Left renal cortex interstitium (tissue), 4 donors: ENCODE measurements at places on chromosomes 1 and 21. TPM values are rescaled to one million over a fixed set of nuclear protein-coding genes. Genes with fewer than 3 reads are reported as not detected.

The TAF1A gene
- 15.7 TPM for polyA plus RNA-seq

The EDARADD gene
- polyA plus RNA-seq = 7.2 TPM

The AIM2 gene
- polyA plus RNA-seq = not detected

The TAS1R1 gene
- polyA plus RNA-seq = 0.05 TPM

The LCE1C gene
- not detected for polyA plus RNA-seq

The H6PD gene
- polyA plus RNA-seq = 45.8 TPM

The TLCD4 gene
- 6.2 TPM for polyA plus RNA-seq

DNA sequence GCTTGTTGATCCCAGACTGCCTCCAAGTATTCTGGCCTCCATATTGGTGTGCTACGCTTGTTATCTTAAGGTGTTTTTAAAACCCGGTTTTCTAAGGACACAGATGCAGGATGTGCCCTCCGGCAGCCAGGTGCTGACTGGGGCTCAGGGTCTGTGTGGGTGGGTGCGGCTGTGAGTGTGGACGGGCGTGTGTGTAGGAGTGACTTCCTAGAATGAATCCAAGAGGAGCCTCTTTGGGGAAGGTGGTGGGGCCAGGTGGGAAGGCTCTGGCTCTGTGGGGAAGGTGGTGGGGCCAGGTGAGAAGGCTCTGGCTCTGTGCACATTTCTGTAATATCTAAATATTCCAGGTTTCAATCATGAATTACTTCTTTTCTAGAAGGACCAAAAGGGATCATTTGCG lies 12.8 kb upstream of the TSPEAR start:
- no peak for DNase-seq

GRCh38 chr21:37849506-37850102 lies 66.7 kb downstream of the KCNJ6 start:
- DNase-seq = no peak

GRCh38 chr1:30196457-30196856 lies 526.9 kb downstream of the MATN1 start:
- DNase-seq = no peak

DNA sequence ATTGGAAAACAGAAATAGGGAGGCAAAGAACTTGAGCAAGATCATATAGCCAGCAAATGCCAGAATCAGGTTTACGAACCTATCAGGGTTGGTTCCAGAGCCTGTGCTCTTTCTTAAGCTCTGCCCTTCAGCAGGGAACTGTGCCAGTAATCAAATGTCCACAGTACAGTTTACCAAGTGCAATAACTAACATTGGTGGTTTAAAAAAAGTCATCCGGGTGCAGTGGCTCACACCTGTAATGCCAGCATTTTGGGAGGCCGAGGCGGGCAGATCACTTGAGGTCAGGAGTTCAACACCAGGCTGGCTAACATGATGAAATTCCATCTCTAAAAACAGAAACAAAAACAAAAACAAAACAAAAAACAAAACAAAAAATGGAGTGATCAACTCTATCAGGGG lies 182.7 kb downstream of the LMX1A start:
- DNase-seq = no peak

GRCh38 chr1:228872080-228872479 lies 136.8 kb downstream of the RHOU start:
- no peak for DNase-seq

DNA sequence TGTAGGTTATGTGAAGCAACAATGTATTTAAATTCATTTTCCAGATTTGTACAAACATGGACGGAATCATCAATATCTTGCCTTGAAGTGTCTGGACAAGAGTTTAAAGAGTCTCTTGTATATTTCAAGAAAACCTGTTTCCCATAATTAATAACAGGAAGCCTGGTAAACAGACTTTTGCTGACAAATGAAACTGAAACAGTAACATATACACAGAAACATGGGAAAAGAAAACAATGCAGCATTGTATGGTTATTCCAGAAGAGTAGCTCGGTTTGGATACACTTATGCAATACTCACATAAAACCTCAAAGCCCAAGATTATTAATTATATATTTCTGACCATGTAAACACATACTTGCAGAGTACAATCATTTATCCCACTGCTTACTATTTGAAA lies 265.5 kb downstream of the PTPRC start:
- DNase-seq = no peak

DNA sequence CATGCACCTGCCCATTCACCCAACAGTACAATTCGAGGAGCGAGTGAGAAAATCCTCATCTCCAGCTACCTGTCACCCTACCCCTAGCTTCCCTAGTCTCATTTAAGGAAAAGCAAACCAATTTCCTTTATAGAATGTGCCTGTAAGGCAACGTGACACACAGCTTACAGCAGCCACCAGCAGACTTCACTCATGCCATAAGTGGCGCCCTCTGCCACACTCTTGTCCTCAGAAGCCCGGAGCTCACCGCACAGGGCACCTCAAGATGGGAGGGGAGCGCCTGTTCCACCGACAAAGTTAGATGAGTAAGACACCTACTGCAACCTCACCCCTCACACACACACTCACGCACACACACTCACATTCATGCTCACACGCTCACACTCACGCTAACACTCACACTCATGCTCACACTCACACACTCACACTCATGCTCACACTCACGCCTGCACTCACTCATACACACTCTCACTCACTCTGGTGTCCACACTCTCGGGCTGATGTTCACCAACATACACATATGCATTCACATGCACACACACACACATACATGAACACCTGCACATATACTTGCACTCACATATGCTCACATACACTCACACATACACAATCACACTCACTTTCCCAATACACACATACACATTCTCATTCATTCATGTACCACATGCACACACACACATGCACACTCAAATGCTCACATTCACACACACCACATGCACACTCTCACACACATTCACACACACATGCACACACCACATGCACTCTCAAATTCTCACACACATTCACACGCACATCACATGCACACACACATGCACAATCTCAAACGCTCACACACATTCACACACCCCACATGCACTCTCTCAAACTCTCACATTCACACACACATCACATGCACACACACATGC lies 170.7 kb downstream of the PSMG1 start:
- no peak for DNase-seq

GRCh38 chr1:206109718-206110117 lies 7.5 kb downstream of the AVPR1B start:
- DNase-seq = no peak

GRCh38 chr21:45769896-45770295 lies 126.4 kb downstream of the PCBP3 start:
- DNase-seq = no peak

GRCh38 chr1:178192686-178193085 lies 98.8 kb downstream of the RASAL2 start:
- DNase-seq = no peak

- no peak for DNase-seq
Measured at GRCh38 chr1:227883073-227883520, 64.6 kb downstream of the WNT9A start.
